Ureter (tissue), 1 donor: ENCODE measurements at places on chromosomes 7 and 10.

GRCh38 chr7:88399036-88399435 is 92.3 kb upstream of the STEAP4 start:
- DNase-seq, result no peak

- DNase-seq, result no peak
These were observed 460.5 kb upstream of the GHITM start for GRCh38 chr10:83678850-83679249.

DNA sequence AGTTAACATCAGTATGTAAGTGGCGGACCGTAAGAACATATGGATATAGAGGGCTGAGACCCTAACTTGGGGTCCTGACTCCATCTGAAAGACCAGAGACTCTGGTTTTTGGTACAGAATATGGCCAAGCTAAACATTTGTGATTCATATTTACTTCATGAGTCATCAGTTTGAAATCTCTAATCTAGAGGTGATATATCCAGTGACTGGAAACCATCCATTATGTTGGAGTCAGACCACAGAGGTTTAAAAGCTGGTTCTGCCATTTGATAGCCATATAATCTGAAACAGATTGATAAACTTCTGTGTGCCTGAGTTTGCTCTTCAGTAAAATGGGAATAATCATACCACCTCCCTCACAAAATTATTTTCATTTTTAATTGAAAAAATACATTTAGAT is 505.3 kb downstream of the SORCS3 start:
- DNase-seq, result no peak

GRCh38 chr10:97138846-97139245 is 46.9 kb downstream of the SLIT1 start:
- no peak for DNase-seq

GRCh38 chr7:81256991-81257390 is 338.1 kb upstream of the SEMA3C start:
- DNase-seq, result no peak

- DNase-seq, result no peak
These were observed 71.2 kb downstream of the ADCY1 start for GRCh38 chr7:45645141-45645969.

- DNase-seq, result peak; percentile 53
These were observed 608 bp downstream of the HHEX start for GRCh38 chr10:92690211-92690914.

DNA sequence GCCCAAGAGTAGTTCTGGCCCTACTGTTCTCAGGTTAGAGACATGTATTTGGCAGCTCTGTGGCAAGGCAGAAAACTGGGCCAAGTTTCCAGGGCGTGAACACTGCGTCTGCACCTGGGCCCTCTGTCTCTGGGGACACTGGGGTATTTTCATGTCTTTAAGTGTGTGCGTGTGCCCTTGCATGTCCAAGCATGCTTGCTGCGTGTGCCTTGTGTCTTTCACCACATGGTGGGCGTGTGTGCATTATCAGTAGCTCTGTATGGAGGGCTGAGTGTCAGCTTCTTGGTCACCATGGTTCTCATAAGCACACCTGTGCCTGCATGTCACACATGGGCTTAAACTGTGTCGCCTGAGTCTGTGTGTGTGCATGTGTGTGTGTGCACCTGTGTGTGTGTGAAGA is 69.3 kb downstream of the HIPK2 start:
- DNase-seq, result no peak

GRCh38 chr10:17237149-17237527 is 9.1 kb downstream of the VIM start:
- DNase-seq, result no peak

DNA sequence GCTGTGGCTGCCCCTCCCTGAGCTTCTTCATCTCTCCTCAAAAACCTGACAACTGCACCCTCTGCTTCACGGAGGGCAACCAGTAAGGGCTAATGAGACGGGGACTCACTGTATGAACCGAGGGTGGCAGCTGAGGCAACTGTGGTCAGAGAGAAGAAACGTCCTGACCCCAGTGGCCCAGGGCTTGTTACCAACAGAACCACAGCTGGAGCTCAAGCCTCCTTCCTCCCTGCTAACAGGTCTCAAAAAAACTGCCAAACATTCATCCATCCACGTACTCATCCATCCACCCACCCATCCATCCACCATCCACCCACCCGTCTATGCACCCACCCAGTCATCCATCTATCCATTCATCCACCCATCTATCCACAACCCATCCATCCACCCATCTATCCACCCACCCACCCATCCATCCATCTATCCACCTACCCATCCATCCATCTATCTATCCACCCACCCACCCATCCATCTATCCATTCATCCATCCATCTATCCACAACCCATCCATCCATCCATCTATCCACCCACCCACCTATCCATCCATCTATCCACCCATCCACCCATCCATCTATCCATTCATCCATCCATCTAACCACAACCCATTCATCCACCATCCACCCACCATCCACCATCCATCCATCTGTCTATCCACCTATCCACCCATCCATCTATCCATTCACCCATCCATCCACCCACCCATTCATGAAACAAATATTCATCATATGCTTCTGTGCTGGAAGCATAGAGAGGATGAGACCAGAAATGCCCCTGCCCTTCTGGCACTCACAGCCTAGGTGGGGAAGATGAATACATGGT is 111.7 kb downstream of the PDGFA start:
- no peak for DNase-seq

GRCh38 chr7:36072620-36073019 is 80.4 kb upstream of the EEPD1 start:
- no peak for DNase-seq

- DNase-seq, result peak; percentile 74
These were observed 1.7 kb downstream of the SFXN3 start for GRCh38 chr10:101032637-101033224.

- DNase-seq, result no peak
These were observed 68.3 kb downstream of the AKR1E2 start for GRCh38 chr10:4894335-4894734.

GRCh38 chr10:17787087-17787961 is 21.8 kb upstream of the MRC1 start:
- DNase-seq, result no peak

DNA sequence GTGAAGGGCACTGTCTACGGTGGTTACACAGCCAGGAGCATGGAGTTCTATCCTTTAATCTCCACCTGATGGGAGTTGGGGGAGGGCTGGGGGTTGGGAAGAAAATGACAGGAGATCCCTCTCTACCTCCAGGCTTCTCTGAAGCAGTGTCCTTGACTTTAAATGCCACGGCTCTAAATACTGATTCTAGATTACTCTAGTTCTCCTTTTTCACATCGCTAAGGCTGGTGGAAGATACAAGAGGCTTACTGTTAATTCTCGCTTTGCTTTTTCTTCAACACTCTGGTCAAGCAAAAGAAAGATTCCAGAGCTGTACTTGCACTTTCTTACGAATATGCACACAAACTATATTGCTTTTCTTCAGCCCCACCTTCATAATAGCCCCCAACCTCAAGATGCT is 30.5 kb downstream of the ARL3 start:
- DNase-seq, result no peak

DNA sequence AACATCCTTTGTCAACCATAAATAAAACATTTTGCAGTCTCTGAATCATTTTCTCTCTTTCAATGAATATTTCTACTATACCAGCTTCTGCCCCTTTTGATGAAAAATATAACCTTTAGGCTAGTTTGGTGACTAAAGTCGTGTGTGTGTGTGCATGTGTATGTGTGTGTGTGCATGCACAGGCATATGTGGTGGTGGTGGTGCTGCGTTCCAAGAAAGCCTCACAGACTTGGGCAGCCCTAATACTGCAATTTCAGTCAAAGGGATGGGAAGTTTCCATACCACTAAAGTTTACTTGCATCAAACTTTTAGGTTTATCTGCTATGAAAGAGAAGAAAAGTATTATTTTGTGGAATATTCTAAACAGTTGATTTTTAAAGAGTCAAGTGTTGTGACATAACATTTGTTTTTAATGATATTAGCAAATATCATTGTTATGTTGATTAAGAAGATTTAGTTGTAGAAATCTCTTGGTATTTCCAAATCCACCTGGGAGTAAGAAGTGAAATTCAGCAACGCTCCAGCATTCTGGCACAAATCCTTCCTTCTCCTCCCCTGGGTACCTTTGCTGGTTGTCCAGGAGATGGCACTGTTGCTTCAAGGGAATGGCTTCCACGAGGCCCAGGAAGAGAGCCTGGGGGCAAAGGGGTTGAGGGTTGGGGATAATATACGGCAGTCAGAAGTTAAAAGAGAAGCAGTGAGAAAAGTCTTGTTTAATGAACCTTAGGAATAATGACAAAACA is 41.5 kb downstream of the ASB4 start:
- DNase-seq, result no peak

GRCh38 chr7:92010215-92010614 is 69.6 kb downstream of the AKAP9 start:
- no peak for DNase-seq

DNA sequence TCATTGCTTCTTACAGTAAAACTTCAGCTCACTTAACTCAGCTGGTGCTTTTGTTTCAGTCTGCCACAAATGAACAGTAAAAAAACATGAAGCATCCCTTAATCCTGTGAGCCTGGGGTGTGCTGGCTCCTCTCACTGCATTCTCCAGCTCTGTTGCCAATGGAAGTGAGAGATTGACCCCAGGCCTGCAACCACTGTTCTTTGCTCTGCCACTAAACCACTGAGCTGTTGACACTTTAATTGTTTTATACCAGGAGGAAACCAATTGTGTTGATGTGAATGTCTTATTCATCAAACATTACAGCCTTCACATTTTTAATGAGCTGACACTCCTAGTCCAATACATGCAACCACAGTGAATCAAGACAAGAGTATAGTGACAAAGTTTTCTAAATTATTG is 69.4 kb upstream of the FZD1 start:
- DNase-seq, result no peak

DNA sequence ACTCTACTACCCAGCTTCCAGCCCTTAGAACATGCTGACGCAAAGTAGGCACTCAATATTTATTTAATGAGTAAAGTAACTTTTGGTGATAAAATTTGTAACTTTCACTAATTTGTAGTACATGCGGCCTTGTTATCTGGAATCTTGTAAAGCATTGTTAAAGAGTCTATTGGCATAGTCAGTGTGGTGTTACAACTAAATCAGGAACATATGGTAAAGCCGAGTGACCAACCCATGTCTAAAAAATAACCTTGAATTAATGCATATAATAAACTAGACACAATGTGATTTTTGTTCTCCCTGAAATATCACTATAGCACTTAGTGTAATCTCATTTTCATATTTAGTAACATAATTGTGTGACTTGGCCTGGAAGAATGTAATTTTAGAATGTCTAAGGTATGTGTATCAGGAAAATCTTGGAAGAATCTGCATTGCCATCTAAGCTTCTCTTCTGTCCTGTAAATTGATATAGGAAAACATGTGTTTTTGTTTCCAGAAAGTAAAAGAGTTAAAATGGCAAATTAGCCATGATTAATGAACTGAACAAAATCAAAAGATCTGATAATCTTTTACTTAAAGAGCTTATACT is 256.7 kb upstream of the GNAI1 start:
- no peak for DNase-seq

DNA sequence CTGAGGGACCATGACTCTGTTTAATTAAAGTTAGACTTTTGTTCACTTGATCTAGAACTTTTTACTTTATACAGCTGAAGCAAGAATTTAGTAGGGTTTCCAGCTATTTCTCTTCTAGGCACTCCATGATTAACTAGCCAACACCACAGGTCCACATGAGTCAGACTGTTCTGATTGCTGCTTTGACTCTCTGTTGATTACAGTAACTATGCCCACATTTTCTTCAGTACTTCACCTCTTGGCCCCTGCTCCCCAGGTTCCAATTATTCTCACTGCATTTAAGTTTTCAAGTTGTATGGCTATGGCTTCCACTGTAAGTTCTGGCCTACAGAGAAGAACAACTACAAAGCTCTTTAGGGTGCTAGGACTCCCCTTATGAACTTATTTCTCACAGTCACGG is 737.2 kb upstream of the IGFBP3 start:
- no peak for DNase-seq

GRCh38 chr10:66301078-66301477 is 624.8 kb upstream of the LRRTM3 start:
- no peak for DNase-seq

DNA sequence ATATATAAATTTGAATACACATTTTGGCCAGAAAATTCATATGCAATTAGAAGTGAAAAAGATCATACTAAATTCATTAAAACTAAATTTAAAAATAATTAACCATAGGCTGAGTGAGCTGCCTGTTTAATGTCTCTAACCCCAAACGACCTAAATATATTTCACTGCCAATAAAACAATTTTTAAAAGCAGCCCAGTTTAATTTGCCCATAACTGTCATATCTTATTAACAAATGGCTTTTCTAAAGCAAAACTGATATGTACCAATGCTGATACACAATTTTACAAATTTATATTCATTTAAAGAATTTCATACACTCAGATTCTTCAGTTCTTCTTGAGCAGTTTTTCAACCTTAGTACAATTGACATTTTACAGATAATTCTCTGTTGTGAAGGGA is 99.9 kb downstream of the CACNA2D1 start:
- no peak for DNase-seq

- DNase-seq, result no peak
These were observed 56.6 kb downstream of the CHRM2 start for GRCh38 chr7:136925044-136925443.

GRCh38 chr10:78255796-78256638 is 222.4 kb downstream of the RPS24 start:
- DNase-seq, result peak; percentile 64

GRCh38 chr10:52566471-52567246 is 205.9 kb downstream of the MBL2 start:
- no peak for DNase-seq
